HT-29 (cell line): ENCODE measurements at places on chromosomes 4 and X. TPM values are rescaled to one million over a fixed set of nuclear protein-coding genes. Genes with fewer than 3 reads are reported as not detected.

DNA sequence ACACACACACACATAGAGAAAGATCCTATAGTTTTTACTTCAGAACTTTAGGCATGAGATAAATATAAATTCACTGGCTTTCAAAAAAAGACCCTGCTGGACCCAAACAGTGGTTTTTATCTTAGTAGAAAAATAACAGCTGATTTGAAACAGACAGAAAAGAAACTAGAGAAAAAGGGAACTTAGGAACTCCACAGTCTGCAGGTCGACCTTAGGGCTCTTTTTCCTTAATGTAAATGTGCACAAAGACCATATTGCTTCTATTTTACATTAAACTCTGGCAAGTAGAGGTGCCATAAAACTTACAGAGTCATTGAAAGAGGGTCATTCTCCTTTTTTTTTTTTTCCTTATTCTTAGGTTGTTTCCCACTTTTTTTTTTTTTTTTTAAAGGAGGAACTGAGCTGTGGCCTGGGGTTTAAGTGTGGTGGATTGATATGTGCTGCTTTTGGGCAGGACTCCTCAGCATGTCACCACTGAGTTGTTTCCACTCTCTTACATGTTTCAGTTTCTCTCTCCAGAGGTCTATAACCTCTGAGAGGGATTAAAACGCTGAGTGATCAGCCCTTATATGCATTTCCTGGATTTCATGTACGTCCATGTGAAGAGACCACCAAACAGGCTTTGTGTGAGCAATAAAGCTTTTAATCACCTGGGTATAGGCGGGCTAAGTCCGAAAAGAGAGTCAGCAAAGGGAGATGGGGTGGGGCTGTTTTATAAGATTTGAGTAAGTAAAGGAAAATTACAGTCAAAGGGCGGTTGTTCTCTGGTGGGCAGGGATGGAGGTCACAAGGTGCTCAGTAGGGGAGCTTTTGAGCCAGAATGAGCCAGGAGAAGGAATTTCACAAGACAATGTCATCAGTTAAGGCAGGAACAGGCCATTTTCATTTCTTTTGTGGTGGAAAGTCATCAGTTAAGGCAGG is 70.8 kb upstream of the PACRGL start:
- no peak for DNase-seq

DNA sequence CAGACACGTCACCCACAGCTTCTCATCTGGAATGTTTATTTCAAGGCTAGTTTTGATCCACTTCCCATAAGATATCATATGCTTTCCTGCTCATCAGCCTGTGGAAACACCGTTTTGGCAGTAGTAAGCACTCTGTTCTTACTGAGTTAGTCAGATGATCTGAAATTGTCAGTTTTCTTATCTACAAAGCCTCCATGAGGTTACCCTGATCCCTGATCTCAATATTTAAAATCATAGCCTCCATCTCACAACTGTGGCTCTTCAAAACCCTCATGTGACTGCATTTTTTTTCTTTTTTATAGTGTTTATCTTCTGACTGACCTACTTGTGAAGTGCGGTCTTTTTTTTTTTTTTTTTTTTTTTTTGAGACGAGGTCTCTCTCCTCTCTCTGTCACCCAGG is 22.7 kb downstream of the BST1 start:
- no peak for DNase-seq

DDX53 gene
- not detected in 2 replicates for total RNA-seq

GRCh38 chr4:143356493-143356892 is 19.8 kb downstream of the GAB1 start:
- peak; percentile 27 for DNase-seq

GRCh38 chr4:146638333-146638785 is 334 bp upstream of the POU4F2 start:
- DNase-seq: no peak
